Right lung (tissue), 10 donors: ENCODE measurements at places on chromosomes 7 and 10. TPM values are rescaled to one million over a fixed set of nuclear protein-coding genes. Genes with fewer than 3 reads are reported as not detected.

The GIMAP4 gene
- 106 TPM for polyA plus RNA-seq

The ACTR3C gene
- 4.2 TPM for polyA plus RNA-seq

The MRPS17 gene
- polyA plus RNA-seq: 11.7 TPM

The CDK14 gene
- polyA plus RNA-seq: 22.8 TPM

The RET gene
- polyA plus RNA-seq: 1.5 TPM

DNA sequence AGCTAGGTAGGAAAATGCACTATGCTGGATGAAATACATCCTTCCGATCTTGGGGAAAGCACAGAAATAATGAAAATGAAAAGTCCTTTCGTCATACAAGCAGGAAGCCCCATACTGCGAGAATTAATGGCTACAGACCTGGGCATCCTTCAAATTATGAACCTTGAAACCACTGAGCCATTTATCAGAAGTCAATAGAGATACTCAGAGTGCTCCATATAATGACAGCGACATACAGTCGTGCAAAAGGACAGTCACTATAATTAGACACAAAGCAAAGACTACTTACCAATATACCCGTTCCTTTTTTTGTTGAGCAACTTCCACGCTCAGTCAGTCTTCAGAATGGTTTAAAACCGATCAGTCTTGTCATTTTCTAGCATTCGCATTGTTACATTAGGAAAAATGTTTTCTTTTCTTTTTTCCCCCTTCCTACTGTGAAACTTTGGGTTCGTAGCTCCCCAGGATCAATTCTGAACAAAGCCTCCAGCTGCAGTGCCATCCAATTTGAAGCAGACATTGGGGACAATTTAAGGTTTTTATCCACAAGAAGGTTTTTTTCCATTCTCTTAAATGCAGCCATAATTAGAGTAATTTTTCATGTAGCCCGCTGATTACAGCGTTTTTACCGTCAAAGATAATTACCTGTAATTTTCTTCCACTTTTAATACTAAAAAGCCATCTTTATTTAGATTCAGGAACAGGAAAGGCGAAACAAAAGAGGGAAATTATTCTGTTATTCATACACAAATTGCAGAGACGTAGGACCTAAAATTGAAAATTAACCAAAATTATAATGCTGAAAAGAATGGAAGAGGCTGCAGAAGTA is 6.4 kb downstream of the DLX6 start:
- DNase-seq: no peak

GRCh38 chr7:79227044-79227443 is 226.4 kb downstream of the MAGI2 start:
- no peak for DNase-seq

DNA sequence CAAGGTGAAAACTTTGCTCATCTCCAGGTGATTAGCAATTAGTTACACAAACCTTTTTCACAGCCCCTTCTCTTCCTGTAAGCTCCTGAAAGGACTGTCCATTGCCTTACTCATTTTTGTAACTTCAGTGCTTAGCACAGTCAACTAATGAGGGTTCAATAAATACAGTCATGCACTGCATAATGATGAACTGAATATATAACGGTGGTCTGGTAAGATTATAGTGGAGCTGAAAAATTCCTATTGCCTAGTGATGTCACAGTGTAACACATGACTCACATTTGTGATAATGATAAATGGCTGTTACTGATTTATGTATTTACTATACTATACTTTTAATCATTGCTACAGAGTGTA is 12.9 kb upstream of the FAM133B start:
- DNase-seq: no peak

- DNase-seq: no peak
These were observed 515.9 kb downstream of the GRID1 start for GRCh38 chr10:85850736-85851135.

DNA sequence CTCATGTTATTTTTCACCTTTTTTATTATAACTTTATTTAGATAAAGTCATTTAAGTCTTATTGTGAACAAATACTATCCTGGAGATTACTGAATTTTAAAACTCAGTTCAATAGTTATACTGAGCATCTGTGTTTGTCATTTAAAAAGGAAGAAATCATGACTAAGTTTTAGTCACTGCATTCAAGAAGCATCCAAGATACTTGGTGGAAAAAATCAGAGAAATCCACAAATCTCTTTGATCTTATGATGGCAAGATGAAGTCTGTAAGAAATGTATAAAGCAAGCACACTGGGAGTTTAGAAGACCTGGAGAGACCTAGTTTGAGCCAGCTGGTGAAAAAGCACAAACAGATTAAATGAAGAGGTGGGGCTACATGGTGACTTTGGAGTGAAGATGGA is 529.8 kb upstream of the IGFBP3 start:
- no peak for DNase-seq

- no peak for DNase-seq
These were observed 39.0 kb downstream of the POR start for GRCh38 chr7:75953931-75954330.

DNA sequence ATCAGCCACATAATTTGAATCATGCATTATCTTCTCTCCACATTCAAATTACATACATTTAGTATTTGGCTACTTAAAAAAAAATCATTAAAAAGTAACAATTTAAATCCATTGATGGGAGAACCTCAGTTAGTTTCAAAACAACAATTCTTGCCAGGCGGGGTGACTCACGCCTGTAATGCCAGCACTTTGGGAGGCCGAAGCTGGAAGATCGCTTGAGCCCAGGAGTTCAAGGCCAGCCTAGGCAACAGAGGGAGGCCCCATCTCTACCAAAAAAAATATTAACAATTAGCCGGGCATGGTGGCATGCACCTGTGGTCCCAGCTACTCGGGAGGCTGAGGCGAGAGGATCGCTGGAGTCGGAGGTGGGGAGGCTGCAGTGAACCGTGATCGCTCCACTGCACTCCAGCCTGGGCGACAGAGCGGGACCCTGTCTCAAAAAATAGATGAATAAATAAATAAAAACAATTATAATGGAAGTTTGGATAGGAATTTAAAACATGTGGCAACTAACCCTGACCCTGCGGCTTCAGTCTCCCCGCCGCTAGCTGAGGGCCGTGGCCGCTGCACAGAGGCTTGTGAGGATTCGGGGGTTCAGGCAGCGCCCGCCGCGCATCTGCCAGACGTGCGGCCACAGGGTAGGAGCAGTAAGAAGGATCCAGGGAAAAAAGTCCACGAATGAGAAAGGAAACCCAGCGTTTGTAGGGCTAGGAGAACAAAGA is 1.1 kb upstream of the CSGALNACT2 start:
- no peak for DNase-seq

GRCh38 chr7:122902751-122903495 is 16.7 kb upstream of the CADPS2 start:
- no peak for DNase-seq

GRCh38 chr7:131203291-131203976 is 124.2 kb upstream of the MKLN1 start:
- no peak for DNase-seq

- DNase-seq: no peak
These were observed 57.8 kb upstream of the WIPF3 start for GRCh38 chr7:29748286-29749099.

- DNase-seq: no peak
These were observed 588.5 kb downstream of the KCNMA1 start for GRCh38 chr10:77049146-77049545.

DNA sequence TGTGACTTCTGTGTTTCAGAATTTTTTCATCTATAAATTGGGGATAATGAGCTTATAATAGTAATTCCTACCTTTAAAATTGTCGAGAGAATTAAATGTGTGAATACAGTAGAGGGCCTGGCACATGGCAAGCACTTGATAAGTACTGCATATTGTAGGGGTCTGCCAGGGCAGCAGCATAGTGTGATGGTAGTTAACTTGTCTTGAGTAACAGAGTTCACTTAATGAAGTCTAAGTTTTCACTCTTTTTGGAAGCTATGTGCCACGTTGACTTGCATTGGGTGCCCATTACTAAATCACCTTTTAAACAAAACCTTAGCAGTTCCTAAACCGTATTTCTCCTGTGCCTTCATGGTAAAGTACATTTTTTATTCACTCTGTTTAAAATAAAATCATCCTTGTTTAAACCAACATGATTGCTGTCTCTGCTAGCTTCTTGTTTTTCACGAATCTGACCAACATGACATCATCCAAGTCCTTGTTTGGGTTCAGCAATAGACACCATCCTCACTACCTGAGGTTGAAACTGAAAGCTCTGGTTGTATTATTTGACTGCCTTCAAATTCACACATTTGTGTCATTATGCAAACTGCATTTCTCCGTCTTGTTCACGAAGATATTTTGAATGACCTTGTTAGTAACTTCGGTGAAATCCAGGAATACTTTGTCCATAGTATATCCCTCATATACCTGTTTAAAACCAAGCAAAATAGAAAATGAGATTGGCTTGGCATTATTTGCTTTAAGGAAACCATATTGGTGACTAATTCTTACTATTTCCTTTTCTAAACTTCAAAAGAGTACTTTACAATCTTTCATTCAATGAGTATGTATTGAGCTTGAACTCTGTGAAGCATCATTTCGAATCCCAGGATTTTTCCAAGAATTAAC is 340.2 kb downstream of the SUGCT start:
- no peak for DNase-seq

DNA sequence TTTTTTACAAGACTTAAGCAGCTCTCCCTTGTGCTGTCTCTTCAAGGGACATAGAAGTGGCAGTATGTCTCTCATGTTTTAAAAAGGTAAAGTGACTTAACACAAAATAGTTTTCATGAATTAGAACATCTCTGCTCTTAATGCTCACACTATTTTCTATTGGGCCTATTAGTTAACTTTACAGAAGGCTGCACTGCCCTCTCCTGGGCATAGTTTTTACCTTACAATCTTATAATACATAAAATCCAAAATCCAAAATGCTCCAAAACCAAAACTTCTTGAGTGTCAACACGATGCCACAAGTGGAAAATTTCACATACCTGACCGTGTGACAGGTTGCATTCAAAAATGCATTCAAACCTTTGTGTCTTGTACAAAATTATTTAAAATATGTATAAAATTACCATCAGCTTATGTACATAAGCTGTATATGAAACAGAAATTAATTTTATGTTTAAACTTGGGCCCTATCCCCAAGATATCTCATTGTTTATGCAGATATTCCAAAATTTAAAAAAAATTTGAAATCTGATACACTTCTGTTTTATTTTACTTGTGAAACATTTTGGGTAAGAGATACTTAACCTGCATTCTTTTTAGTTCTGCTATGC is 25.8 kb downstream of the TES start:
- no peak for DNase-seq

DNA sequence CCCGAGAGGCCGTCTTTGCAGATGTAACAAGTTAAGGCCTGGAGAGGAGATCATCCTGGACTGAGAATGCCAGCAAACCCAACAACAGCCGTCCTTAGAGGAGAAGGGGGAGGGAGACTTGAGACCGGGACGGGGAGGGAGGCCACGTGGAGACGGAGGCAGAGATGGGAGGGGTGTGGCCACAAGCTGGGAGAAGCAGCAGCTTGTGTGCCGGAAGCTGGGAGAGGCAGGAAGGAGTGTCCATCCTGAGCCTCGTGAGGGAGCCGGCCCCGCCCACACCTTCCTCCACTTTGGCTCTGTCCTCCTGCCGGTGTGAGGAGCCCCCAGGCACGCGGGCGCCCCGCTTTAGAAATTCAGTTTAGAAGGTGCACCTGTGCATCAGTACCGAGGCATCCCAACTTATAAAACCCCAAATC is 95.7 kb downstream of the DNAJB6 start:
- no peak for DNase-seq

- DNase-seq: no peak
These were observed 84.0 kb downstream of the GATA3 start for GRCh38 chr10:8138471-8138870.

GRCh38 chr7:7617550-7617949 is 23.0 kb upstream of the UMAD1 start:
- no peak for DNase-seq

DNA sequence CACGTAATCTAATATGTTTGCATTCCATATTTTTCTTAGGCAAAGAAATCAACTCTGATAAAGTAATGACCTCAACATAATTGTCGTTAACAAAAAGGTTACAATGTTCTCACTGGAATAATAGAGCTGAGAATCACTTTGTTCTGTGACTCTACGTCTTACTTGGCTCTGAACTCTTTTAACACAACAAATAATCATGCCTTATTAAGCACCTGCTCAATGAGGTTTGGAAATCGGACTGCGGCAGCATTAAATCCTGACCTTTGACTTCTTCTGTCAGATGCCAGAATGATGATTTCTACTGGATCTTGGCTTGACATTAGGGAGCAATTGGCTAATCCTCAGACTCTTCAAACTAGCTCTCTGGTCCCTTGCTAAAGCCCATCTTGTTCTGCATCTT is 233.6 kb downstream of the SEMA3D start:
- DNase-seq: no peak
